Prostate gland (tissue), 2 donors: ENCODE measurements at places on chromosomes 2 and 18. TPM values are rescaled to one million over a fixed set of nuclear protein-coding genes. Genes with fewer than 3 reads are reported as not detected.

DNA sequence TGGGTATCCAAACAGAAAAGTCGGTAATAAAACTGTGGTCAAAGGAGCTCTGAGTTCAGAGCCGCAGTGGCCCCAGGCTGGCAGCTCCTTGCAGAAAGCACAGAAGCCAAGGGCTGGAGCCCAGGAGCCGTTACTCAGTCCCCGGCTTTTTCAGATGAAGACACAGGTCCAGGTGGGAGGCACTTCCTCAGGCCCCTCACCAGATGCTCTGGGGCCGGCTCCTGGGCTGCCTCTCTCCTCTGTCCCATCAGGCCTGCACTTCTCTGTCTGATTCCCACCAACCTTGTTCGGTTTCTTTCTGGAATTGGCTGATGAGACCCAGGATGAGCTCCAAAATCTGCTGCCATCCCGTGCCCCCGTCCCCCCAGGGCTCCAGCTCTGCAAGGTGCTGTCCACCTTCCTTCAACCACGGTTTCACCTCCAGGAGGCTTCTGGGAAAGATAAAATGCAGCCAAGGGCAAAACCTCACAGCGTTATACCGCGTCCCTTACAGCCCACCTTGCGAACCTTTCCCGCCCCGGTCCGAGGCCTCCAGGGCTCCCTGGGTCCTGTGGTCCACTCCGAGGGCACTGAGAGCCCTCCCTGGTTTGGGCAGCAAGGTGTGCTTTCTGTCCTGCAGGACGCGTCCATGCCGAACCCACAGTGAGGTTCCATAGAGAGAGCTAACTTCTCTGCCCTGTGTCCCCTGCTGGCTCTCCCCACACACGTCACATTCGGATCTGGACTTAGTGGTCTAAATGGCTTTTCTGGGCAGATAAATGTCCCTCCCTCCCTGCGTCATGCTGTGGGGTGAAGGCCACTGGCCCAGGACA lies 102.9 kb downstream of the TPO start:
- no peaks in the 10 kb centered on the region for H3K27me3 ChIP-seq
- no peaks in the 10 kb centered on the region for H3K36me3 ChIP-seq
- no peaks in the 10 kb centered on the region for H3K4me1 ChIP-seq

DNA sequence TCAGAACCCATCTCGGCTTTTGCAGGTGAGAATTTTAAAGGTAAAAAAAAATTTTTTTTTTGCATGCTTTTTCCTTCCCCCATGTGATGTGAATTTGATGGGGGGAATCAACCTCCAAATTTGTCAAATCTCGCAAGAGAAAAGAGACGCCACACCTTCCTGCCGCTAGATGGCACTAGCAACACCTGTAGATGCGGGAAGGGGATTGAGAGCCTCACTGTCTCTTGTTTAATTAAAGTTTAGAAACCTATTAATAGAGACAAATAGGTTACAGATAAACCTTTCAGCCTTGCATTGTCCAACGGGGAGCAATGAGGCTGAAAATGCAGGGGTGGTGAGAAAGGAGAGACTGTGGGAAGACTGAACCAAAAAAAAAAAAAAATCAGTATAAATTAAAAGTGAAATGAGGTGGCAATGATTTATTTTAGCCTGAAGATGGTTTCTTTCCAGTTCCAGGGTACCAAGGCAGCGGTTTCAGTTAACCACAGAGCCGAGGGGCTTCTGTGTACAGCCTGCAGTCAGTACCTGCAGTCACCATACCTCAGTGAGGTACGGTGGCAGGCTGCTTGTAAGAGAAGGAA lies 84.6 kb downstream of the NRP2 start:
- H3K27me3 ChIP-seq = no peaks in the 10 kb centered on the region
- H3K4me3 ChIP-seq = no peak overlapping the region
- peaks cover 17% of the 10 kb centered on the region for H3K4me1 ChIP-seq
- peak; percentile 76 for DNase-seq

- no peak overlapping the region for H3K4me3 ChIP-seq
- DNase-seq = no peak
- H3K27me3 ChIP-seq = no peaks in the 10 kb centered on the region
These were observed 80.3 kb downstream of the MBOAT2 start for GRCh38 chr2:8923183-8923582.

DNA sequence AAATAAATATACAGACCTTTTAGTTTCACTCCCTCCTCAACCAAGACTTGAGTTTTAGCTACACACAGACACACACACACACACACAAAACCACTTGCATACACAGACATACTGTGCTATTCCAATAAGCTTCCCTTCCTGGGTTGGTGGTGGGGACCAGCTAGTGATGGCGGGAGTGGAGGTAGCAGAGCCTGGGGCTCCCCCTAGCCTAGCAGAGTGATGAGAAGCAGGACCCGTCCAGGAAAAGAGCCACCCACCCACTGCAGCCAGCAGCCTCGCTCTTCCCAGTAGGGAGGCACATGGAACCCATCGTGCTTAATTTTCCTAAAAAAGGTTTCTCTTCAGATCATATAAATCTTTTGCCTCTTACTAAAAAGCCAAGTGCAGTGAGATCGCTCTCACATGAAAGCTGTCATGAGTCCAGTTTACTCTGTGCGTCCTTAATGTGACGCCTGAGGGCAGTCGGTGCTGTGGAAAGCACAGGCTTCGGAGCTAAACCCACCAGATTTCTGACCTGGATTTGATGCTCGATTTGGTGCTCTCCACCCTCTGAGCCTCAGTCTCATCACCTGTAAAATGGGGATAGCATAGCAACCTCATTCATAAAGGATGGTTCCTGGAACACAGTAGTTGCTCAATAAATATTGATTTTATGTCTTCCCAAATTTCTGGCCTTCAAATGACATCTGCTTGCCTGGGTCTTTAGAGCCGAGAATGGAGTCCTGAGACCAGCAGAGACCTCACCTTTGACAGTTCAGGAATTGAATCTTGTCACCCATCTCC lies 60.1 kb upstream of the YWHAQ start:
- no peak overlapping the region for H3K4me3 ChIP-seq
- no peak overlapping the region for H3K27ac ChIP-seq
- no peaks in the 10 kb centered on the region for H3K36me3 ChIP-seq
- no peak for DNase-seq
- no peaks in the 10 kb centered on the region for H3K4me1 ChIP-seq

GTF2A1L gene
- 3.6 TPM for total RNA-seq

DNA sequence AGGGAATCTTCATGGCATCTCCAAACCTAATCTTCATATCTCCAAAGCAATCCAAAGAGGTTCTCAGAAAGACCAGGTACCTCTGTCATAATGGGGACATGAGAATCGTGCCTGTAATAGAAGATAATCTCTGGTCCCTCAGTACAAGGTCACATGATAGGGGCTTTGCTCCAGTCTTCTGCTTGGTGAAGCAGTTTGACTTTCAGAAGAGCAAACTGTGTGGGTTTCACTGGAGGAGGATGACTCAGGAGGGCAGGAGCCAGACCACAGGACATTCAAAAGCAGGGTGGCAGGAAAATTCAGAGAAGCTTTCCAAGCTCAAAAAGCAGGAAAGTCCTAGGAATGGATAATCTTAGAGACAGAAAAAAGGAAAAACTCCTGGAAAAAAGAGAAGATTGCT lies 10.6 kb upstream of the PAX3 start:
- no peak overlapping the region for H3K27ac ChIP-seq
- H3K36me3 ChIP-seq = no peaks in the 10 kb centered on the region
- no peaks in the 10 kb centered on the region for H3K4me1 ChIP-seq
- H3K27me3 ChIP-seq = peaks cover 60% of the 10 kb centered on the region

RAPGEF4 gene
- 31.0 TPM for total RNA-seq
